CD8-positive, alpha-beta T cell (primary cell): ENCODE measurements at places on chromosomes 2 and 18.

DNA sequence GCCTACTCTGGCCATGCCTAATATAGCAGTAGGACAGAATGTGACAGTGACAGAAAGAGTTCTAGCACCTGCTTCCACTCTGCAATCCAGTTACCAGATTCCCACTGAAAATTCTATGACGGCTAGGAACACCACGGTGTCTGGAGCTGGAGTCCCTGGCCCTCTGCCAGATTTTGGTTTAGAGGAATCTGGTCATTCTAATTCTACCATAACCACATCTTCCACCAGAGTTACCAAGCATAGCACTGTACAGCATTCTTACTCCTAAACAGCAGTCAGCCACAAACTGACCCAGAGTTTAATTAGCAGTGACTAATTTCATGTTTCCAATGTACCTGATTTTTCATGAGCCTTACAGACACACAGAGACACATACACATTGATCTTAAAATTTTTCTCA is 45.2 kb upstream of the TTR start:
- no peak for DNase-seq

DNA sequence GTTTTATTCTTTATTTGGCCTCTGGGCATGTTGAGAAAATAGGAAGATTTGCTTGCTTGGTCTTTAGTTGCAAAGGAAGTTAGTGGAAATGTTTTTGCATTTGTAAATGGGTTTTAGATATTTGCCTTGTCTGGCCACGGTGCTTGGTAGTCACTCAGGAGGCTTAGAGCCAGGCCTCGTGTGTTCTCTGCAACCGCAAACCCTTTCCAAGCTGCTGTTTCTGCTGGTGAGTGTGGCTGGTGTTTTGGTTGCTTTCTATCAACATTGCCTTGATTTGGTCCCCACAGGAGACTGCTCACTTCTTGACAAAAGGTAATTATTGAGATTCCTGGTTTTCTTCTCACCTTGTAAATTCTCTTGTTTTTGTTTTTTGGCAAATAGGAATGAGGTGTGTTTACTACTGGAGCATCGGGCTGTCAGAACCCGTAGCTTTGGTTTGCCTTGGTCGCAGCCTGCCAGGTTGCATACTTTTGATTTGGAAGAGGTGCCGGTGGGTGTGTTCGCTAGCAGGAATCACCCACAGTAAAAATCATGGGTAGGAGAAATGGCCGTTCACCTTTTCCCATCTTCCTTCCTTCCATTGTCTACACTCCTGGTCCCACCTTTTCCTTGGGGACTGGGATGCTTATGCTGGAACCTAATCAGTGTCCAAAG is 15.8 kb downstream of the ASAP2 start:
- no peak for DNase-seq

GRCh38 chr2:65046633-65047407 is 9.4 kb upstream of the CEP68 start:
- DNase-seq: no peak

GRCh38 chr2:120760446-120761135 is 24.9 kb downstream of the GLI2 start:
- DNase-seq: no peak

DNA sequence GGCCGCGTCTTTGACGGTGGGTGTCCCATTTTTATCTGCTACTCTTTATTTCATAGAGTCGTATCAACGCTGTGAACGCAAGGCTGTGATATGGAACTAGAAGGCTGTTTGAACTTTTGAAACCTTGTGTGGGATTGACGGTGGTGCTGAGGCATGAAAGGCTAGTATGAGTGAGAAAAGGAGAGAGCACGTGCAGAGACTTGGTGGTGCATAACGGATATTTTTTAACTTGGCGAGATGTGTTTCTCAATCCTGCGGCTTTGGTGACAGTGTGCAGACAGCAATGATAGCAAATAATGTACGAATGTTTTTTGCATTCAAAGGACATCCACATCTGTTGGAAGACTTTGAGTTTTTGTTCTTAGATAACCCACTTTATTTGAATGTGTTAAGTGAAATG is 6.2 kb downstream of the HES6 start:
- no peak for DNase-seq
